ENCODE measurements at places on chromosomes 16 and 17. TPM values are rescaled to one million over a fixed set of nuclear protein-coding genes. Genes with fewer than 3 reads are reported as not detected.

DNA sequence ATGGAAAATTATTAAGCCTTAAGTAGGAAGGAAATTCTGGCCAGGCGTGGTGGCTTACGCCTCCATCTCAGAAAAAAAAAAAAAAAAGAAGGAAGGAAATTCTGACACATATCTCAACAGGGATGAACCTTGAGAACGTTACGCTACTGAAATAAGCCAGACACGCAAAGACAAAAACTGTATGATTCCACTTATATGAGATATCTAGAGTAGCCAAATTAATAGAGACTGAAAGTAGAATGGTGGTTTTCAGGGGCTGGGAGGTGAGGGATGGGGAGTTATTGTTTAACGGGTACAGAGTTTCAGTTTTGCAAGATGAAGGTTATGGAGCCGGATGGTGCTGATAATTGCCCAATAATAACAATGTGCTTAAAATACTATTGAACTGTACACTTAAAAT, 16.2 kb upstream of the HNF1B start:
- no peak for DNase-seq
- no peaks in the 10 kb centered on the region for H3K4me1 ChIP-seq
- peaks cover 2% of the 10 kb centered on the region for H3K27me3 ChIP-seq
- H3K36me3 ChIP-seq = no peaks in the 10 kb centered on the region

The RNF222 gene
- not detected for total RNA-seq

- no peaks in the 10 kb centered on the region for H3K27me3 ChIP-seq
- H3K4me3 ChIP-seq = no peak overlapping the region
- H3K4me1 ChIP-seq = no peaks in the 10 kb centered on the region
- DNase-seq = no peak
- H3K36me3 ChIP-seq = no peaks in the 10 kb centered on the region
These were observed 24.5 kb downstream of the RCVRN start for GRCh38 chr17:9880582-9880999.

- H3K27me3 ChIP-seq = peaks cover 6% of the 10 kb centered on the region
- no peaks in the 10 kb centered on the region for H3K4me1 ChIP-seq
- no peak overlapping the region for H3K4me3 ChIP-seq
- no peaks in the 10 kb centered on the region for H3K36me3 ChIP-seq
These were observed 40.5 kb downstream of the BEAN1 start for GRCh38 chr16:66467611-66468010.

- H3K27ac ChIP-seq = no peak overlapping the region
- H3K4me3 ChIP-seq = no peak overlapping the region
- H3K4me1 ChIP-seq = peaks cover 17% of the 10 kb centered on the region
These were observed 20.0 kb downstream of the TRAF4 start for GRCh38 chr17:28763804-28764266.

DNA sequence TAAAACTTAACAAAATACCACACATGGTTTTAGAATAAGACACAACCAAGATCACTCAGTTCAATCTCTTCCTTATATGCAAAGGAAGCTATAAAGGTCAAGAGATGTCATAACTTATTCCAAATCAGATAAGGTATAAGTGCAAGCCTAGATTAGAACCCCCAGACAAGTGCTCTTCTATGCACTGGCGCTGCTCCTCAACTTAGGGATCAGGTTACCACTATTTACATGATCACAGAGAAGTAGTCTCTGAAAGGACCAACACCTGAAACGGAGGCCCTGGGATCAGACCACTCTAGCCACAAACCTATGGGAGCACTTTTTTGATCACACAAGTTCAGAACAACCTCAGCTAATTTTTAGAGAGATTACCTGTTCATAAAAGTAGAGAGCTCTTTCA, 16.6 kb downstream of the COPS3 start:
- H3K27me3 ChIP-seq = no peaks in the 10 kb centered on the region
- H3K4me1 ChIP-seq = no peaks in the 10 kb centered on the region
- no peak for DNase-seq
- no peak overlapping the region for H3K27ac ChIP-seq
- peaks cover 36% of the 10 kb centered on the region for H3K36me3 ChIP-seq
- no peak overlapping the region for H3K4me3 ChIP-seq

DNA sequence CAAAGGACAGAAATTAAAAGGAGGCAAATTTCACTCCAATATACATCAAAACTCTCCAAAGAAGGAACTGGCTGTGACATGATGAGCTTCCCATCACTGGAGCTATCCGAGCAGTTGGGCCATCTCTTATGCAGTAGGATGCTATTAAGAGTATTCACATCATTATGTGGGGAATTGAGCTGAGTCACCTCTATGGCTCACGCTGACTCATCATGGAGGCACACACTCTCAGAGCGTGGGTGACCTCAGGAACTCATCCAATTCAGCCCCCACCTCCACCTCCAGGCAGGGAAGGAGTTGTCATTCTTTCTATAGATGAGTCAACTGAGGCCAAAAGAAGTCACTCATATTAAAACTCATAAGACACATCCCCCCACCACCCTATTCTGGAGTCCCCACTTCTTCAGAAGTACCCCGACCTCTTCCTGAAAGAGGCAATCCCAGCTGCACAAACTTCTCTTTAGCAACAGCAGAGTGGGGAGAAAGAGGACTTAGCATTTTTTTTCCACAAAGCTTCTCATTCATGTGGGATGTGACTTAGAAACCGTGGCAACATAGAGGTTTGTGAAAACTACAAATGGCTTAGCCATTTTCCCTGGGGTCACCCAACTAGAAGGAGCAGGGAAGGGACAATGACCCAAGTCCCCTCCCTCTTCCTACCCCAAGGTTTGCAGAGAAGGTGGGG, 32.5 kb downstream of the ABCC12 start:
- peaks cover 23% of the 10 kb centered on the region for H3K4me1 ChIP-seq
- no peaks in the 10 kb centered on the region for H3K27me3 ChIP-seq

GRCh38 chr17:67500677-67501300, 123.7 kb downstream of the PITPNC1 start:
- no peak overlapping the region for H3K4me3 ChIP-seq
- no peaks in the 10 kb centered on the region for H3K36me3 ChIP-seq
- DNase-seq = no peak
- H3K27me3 ChIP-seq = no peaks in the 10 kb centered on the region

GRCh38 chr16:75534560-75535205, 1.2 kb downstream of the CHST5 start:
- no peak overlapping the region for H3K27ac ChIP-seq
- H3K4me3 ChIP-seq = no peak overlapping the region
- no peaks in the 10 kb centered on the region for H3K4me1 ChIP-seq
- no peak for DNase-seq
- H3K36me3 ChIP-seq = no peaks in the 10 kb centered on the region
- H3K27me3 ChIP-seq = no peaks in the 10 kb centered on the region

The RPRML gene
- total RNA-seq = 0.54 TPM

The HBA2 gene
- not detected for total RNA-seq

DNA sequence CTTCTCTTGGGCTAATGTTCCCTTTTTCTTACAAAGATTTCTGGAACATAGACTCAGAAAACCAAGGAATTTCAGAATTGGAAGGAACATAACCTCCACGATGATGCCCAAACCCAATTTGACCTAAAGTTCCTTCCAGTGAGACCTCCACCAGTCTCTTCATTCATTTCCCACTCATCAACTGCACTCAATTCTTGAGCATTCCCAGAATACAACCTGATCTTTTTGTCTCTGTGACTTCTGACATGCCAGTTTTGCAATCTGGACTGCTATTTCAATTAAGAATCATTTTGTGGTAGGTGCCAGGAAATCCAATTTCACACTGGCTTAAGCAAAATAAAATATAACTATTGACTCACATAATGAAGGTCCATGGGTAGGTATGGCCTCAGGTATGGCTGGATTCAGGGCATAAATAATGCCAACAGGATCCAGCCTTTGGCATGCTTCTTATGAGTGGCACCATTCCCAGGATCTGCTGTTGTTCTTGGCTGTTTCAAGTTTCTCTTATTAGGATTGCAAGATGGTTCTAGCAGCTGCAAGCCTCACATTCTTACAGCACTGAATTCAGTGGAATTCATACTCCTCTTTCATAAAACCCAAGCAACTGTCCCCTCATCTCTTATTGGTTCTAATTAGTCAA, 184.3 kb downstream of the HS3ST4 start:
- H3K27me3 ChIP-seq = no peaks in the 10 kb centered on the region
- no peak overlapping the region for H3K27ac ChIP-seq
- H3K4me1 ChIP-seq = no peaks in the 10 kb centered on the region
- no peaks in the 10 kb centered on the region for H3K36me3 ChIP-seq

The LITAFD gene
- total RNA-seq = not detected

The NUP88 gene
- 50.5 TPM for total RNA-seq

The TAC4 gene
- not detected for total RNA-seq

DNA sequence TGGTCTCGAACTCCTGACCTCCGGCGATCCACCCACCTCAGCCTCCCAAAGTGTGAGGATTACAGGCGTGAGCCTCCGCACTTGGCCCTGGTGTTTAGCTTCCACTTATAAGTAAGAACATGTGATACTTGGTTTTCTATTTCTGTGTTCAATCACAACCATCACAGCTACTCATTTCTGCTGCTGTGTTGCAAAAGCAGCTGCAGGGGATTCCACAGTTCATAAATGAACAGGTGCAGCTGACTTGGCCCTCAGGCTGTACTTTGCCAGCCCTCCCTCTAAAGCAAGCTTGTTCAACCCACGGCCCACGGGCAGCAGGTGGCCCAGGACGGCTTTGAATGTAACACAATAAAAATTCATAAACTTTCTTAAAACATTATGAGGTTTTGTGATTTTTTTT, 79.2 kb downstream of the SLC39A11 start:
- H3K4me1 ChIP-seq = peaks cover 26% of the 10 kb centered on the region
- no peak overlapping the region for H3K4me3 ChIP-seq
- no peaks in the 10 kb centered on the region for H3K27me3 ChIP-seq

DNA sequence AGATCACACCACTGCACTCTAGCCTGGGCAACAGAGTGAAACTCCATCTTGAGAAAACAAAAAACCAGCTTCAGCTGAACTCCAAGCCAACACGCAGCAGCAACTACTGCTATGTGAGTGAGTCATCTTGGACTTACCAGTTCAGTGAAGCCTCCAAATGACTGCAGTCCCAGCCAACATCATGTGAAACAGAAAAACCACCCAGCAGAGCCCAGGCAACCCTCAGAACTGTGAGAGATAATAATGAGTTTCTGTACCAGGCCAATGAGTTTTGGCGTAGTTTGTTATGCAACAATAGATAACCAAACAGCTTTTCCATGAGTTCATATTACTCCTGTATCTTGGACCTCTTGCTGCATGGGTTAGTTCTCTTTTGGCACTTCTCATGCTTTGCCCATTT, 23.3 kb downstream of the PHF12 start:
- peaks cover 3% of the 10 kb centered on the region for H3K36me3 ChIP-seq
- H3K4me3 ChIP-seq = no peak overlapping the region
- H3K27me3 ChIP-seq = no peaks in the 10 kb centered on the region
- no peak overlapping the region for H3K27ac ChIP-seq

The SBK1 gene
- 2.4 TPM for total RNA-seq

DNA sequence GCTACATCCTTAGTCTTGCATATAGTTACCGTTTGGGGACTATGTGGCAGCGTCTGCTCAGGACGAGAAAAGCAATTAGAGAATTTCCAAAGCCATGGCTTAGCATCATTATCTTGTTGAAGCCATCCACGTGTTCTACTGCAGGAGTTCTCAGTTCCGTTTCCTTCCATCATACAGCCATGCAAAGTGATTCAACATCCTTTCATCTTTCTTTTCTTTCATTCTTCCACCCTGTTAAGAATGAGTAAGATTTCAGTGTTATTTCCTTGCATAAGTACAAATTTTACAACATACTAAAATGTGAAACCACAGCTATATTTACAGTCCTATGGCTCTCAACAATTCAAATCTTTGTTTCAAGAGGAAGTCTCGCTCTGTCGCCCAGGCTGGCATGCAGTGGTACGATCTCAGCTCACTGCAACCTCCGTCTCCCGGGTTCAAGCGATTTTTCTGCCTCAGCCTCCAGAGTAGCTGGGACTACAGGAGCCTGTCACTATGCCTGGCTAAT, 3.8 kb downstream of the MARF1 start:
- no peaks in the 10 kb centered on the region for H3K27me3 ChIP-seq
- no peak for DNase-seq
- peaks cover 14% of the 10 kb centered on the region for H3K36me3 ChIP-seq
- no peak overlapping the region for H3K27ac ChIP-seq
- H3K4me3 ChIP-seq = no peak overlapping the region
- peaks cover 19% of the 10 kb centered on the region for H3K4me1 ChIP-seq

GRCh38 chr16:27287051-27287811, 18.7 kb upstream of the NSMCE1 start:
- H3K36me3 ChIP-seq = no peaks in the 10 kb centered on the region
- H3K4me1 ChIP-seq = no peaks in the 10 kb centered on the region
- DNase-seq = no peak
- H3K27ac ChIP-seq = no peak overlapping the region

DNA sequence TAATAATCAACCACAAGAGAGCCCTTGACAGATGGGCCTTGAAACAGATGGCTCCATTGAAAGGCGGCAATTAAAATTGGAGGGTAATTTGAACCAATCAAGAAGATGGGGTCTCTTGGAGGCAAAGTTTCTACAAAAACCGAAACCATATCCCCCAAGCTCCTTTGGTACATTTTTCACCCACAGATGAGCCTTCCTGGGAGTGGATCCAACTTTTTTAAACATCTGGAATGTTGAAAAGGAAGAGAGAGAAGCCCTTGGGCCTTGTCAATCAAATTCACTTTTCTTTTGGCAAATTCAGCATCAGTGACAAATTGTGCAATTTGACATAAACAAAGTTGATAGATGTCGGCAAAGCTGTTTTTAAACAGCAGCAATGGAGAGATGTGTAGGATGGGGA, 13.2 kb upstream of the NUP93 start:
- no peaks in the 10 kb centered on the region for H3K27me3 ChIP-seq
- no peak overlapping the region for H3K4me3 ChIP-seq
- no peak for DNase-seq
- no peak overlapping the region for H3K27ac ChIP-seq
- 0 out of 2 replicates have a peak, but pooled peaks cover 5% of the 10 kb centered on the region for H3K4me1 ChIP-seq
- H3K36me3 ChIP-seq = no peaks in the 10 kb centered on the region

DNA sequence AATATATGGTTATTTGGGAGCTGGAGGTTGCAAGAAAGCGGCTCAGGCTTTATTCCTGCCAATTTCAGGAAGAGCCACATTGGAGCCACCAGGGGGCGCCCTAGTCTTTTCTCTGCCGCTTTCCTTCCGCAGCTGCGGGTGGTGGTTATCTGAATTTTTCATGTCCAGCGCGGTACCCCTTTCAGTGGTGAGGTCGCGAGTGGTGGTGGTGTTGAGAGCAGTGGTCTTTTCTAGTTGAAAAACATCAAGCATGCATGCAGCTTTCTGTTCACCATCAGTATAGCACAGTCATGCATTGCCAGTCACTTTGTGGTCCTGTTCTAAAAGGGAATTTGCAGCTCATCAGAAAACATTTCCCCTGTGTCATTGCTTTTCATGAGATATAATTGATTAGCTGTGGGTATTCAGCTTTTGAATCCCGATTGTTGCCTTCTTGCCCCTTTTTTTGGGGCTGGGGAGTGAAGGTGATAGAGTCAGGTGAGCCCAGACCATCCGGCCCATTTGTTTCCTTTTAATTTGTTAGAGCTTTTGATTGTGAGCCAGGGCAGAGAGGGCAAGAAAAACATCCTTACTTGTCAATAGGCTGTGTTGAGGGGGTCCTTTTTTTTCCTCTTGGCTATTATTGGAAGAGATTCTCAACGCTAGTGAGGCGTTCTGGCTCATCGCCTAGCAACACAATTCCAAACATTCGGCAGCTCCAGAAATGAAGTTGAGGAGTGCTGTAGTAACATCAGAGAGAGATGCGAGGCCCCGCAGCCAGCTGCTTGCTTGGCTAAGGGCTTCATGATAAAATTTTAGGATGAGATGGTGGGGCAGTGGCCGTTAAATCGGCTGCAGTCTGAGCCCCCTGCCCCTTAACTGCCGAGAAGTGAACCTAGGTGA, 119.0 kb downstream of the SNX29 start:
- no peaks in the 10 kb centered on the region for H3K36me3 ChIP-seq
- H3K27me3 ChIP-seq = no peaks in the 10 kb centered on the region
- H3K27ac ChIP-seq = no peak overlapping the region
- H3K4me3 ChIP-seq = no peak overlapping the region
- 0 out of 2 replicates have a peak, but pooled peaks cover 4% of the 10 kb centered on the region for H3K4me1 ChIP-seq
